SJCRH30 (cell line): ENCODE measurements at places on chromosomes 3 and 15. TPM values are rescaled to one million over a fixed set of nuclear protein-coding genes. Genes with fewer than 3 reads are reported as not detected.

GRCh38 chr3:195176776-195177175, 94.2 kb downstream of the XXYLT1 start:
- no peak for DNase-seq

GRCh38 chr3:39962581-39962980, 153.2 kb downstream of the MYRIP start:
- no peak for DNase-seq

DNA sequence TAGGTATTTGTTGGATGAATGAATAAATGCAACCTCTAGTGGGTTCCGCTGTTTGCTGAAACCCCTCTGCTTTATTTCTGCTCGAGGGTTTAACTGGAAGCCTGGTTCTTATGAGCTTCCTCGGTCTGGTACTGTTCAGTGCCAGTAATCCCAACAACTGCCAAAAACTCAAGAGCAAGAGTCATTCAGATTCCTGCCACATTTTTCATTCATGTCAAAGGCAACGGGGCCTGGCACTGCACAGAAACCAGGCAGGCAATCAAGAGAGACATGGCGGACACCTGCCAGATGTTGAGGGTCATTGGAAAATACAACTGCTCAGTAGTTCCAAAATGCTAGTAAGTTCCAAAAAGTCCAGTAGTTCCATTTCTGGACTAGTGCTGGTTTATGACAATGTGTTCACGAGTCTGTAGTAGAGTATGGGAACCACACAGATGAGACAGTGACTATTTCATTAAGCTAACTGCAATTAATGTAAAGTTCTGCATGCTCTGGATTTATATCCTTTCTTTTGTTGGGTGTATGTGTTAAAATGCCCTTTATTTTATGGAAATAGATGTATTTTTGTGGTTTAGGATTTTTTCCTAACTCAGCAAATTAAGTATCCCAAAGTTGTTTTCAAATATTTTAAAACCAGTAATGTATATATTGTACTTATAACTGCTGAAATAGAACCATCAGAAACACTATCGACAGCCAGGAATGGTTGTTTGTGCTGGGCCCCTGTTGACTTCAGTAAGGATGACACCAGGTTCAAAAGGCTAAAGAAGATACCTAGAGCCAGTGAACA, 22.7 kb upstream of the TMEM41A start:
- no peak for DNase-seq

DNA sequence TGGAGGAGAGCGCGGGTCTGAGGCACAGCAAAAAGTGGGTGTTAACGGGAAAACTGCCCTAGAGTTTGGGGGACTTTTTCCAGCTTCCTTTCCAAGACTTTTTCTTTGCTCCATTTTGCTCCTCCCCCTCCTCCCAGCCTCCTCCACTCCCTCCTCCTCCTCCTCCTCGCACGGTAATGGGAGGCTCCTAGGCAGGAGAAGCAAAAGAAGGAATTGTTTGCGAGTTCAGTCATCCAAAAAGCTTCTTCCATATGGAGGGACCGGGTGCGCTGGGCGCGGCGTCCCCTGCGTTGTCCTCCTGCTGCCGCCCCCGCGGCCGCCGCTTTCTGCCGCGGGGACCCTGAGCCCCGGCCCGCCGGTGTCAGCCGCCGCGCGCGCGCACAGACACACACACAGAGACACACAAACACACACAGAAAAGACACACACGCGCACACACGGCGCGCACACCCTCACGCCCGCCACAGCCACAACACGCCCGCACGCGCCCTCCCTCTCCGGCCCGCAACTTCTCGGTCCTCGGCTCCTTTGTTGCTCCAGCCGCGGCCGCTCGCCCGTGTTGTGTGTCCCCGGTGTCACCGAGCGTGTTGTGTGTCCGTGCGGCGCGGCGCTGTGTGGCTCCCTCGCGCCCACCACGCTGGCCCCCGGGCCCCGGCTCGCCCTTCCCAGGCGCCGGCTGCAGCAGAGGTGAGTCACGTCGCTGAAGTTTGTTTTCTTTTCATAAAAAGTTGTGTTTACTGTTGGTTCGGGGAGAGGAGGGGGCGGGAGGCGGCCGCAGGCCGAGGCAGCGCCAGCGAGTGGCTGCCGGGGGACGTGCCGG, at the start of gene BOC:
TSS of gene BOC (plus strand) at position 228 of the 820 bp plus-strand sequence. CDS start 38,246 bp downstream, outside the sequence.
- peak; percentile 41 for DNase-seq

- no peak for DNase-seq
These were observed 88.5 kb upstream of the PFN2 start for GRCh38 chr3:150059241-150059640.

GRCh38 chr15:76501726-76502125, 165.2 kb downstream of the ISL2 start:
- no peak for DNase-seq

DNA sequence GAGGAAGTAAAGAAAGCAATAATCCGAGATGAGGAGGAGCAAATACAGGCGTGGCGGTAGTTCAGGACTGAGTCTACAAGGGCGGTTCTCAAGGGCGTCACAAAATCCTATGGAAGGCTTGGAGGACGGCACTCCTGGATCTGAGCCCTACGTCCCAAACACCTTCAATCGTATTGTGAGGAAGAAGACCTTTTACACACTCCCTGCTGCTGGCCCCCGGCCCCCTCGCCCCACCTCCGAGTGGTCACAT, 747 bp downstream of the PLD1 start:
- DNase-seq = no peak

DNA sequence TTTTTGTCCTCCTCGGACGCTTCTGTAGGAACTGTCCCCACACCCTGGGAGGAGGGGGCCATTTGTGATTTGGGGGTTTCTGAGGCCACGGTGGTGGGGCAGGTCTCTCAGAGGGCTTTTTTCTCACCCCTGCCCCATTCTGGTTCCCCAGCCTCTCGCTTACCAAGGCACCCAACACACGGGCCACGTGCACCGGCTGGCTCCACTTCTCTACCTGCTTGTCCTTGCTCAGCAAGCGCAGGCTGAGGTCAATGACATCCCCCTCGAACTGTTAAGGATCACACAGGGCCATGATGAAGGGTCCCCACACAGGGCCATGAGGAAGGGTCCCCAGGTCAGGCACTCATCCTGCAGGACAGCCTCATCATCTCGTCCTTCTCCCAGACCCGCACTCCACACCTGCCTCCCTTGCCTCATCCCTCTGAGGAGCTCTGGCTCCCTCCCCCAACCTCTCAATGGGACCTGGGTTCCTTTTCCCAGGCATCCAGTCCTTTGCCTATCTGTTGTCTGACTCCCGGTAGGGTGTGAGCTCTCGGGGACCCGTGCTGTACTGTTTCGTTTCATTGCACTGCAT, 10.6 kb downstream of the EPB42 start:
- DNase-seq = no peak

DNA sequence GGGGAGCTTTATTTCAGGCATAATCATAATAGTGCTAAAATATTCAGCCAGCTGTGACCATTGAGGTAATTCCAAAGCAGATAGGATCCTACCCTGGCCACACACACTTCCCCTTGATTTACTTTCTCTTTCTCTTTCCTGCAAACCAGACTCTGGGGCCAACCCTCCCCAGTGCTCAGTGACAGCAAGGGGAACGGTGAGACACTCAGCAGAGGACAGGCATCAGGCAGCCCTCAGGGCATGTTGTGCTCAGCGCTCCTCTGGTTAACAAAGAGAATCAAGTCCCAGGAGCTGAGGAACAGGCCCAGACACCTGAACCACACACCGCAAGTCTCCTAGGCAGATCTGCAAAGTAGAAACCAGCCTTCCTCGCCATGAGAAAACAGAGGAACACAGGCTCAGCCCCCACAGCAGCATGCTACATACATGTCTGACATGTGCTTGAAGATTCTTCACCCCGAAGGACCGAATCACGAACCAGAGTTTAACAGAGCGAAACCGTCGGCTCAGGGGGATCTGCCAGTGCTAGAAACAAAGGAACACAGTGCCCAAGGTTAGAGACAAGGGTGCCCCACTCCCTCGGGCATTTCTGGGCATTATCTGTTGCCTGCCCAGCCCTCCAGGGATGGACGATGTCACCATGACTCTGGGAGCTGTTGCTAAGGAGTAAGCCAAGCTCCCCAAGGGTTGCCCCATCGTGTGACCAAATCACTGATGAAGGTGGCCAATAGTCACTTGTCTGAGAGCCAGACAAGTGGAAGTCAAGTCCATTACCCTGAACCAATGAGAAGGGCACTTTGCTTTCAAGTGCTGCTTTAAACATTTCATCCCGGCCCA, 17.5 kb downstream of the HDC start:
- DNase-seq = no peak

DNA sequence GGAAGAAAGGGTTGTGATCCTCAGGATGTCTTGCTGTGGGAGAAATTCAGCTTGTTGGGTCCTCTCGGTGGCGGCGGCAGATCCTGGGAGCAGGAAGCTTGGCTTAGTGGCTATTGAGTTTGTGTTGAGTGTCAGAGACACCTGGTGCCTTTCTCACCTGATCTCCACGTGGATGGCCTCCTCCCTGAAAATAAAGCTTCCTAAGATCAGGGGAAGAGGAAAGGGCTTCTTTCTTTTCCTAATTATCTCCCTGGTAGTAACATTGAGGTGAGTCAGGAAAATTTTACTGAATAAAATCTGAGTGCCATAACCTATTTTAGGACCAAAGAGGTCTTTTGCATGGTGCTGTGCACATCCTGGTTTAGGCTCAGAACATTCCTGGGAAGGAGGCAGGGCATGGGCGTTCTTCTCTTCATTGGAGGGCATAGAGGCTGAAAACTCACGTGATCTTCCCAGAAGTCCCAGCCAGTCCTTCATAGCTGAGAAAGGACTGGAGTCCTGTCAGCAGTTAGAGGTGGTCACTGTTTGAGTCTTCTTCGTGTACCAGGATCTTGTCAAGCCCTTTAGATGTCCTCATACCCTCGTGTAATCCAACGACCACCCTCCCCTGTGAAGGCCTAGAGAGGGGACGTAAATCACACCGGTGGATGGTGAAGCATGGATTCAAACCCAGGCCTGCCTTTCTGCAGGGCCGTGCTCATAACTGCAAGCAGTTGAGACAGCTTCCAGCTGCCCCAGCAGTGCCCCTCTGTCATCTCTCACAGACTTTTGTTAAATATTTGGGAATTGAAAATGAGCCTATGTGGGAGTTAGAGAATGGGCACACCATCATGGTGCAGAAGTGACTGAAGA, 1.1 kb downstream of the CMTM8 start:
- peak; percentile 47 for DNase-seq

DNA sequence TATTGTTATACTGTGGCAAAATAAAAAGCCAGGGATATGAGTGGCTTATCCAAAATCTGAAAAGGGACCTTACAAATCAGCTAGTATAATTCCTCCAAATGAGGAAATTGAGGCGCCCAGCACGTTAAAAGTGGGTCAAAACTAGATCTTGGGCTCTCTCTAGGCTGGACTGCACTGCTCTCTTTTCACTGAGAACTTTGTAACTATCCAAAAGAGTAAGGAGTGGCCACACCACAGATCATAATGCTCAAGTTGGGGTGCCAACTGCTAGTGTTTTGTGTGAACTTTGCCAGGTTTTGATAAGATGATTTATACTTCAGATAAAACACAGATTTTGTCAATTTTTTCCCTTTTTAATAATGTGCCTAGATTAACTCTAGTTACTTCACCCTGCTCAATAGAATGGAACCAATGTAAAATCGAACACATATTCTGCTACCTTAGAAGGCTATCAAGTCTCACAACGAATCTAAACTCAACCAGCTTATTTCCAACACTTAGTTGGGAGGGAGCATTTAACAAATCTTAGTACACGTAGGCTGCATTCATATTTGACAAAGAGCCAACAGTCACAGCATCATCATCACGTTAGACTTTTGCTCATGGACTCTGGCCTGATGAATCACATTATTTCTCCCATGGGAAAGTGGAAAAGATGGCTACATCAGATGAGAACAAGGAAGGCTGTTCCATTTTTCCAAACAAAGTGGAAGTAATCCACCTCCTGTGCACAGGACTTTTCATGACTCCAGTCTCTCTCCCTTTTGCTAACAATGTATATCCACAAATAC, 64.4 kb downstream of the ABI3BP start:
- no peak for DNase-seq

GRCh38 chr3:127865941-127866340, 43.6 kb upstream of the MGLL start:
- no peak for DNase-seq

GRCh38 chr3:122926322-122926721, 101.2 kb downstream of the SEMA5B start:
- DNase-seq = no peak

- no peak for DNase-seq
These were observed 46.6 kb upstream of the GOLGA8J start for GRCh38 chr15:30036036-30036703.

GRCh38 chr3:195044411-195044810, 226.5 kb downstream of the XXYLT1 start:
- DNase-seq = no peak

The IMPG2 gene
- 0.08 and 0.20 TPM in 2 replicates for total RNA-seq

The AGTR1 gene
- 0.18 and 0.43 TPM in 2 replicates for total RNA-seq

The GHRL gene
- not detected in 2 replicates for total RNA-seq

The CCDC80 gene
- total RNA-seq = 14.5 and 18.0 TPM in 2 replicates

The PTH1R gene
- total RNA-seq = 6.6 and 6.7 TPM in 2 replicates

The CSPG4 gene
- total RNA-seq = 10.4 and 11.1 TPM in 2 replicates

The DLL4 gene
- 0.43 and 0.48 TPM in 2 replicates for total RNA-seq

The SLC25A36 gene
- 103 and 117 TPM in 2 replicates for total RNA-seq

The SLC27A2 gene
- not detected in 2 replicates for total RNA-seq

The CLDN16 gene
- not detected in 2 replicates for total RNA-seq

The CCRL2 gene
- total RNA-seq = not detected in 2 replicates
